ENCODE measurements at places on chromosomes 7 and 10.
A peak's percentile ranks its signal among the peaks of the same experiment; 100 is the strongest.

DNA sequence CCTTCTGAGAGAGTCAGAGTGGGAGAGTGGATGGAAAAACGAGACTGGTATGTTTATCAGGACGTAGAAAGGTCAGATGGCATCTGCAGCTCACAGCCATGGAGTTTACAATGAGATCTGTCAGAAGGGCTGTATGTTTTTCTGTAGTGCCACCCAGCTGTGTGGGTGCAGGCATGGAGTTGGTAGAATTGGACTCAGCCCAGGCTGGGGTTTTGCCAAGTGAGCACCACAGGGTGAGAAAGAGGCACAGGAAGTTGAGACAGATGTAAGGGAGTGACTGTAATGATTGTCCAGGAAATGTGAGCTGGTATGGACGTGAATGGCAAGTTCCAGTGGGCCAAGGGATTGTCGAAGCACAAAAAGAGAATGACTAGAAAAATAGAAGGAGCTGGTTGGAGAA is 9.1 kb upstream of the ZYX start:
- peak; percentile 60 for DNase-seq

GRCh38 chr10:131452926-131453720 is 141.6 kb upstream of the TCERG1L start:
- DNase-seq, result no peak

DNA sequence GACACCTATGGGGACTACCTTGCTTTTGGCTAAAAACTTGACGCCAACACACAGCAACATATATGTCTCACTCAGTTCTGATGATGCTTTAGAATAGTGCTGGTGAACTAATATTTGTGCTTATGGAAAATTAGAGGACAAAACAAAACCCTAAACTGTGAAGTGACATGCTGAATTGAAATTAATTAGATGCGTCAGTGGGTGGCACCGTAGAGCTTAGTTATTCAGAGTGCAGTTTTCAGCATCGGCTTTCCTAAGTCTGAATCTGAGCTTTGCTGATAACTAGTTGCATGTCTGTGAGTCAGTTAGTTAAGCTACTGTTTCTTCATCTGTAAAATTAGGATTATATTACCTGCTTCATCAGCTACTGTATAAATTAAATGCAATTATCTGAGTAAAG is 245.0 kb upstream of the SORCS1 start:
- DNase-seq, result no peak

DNA sequence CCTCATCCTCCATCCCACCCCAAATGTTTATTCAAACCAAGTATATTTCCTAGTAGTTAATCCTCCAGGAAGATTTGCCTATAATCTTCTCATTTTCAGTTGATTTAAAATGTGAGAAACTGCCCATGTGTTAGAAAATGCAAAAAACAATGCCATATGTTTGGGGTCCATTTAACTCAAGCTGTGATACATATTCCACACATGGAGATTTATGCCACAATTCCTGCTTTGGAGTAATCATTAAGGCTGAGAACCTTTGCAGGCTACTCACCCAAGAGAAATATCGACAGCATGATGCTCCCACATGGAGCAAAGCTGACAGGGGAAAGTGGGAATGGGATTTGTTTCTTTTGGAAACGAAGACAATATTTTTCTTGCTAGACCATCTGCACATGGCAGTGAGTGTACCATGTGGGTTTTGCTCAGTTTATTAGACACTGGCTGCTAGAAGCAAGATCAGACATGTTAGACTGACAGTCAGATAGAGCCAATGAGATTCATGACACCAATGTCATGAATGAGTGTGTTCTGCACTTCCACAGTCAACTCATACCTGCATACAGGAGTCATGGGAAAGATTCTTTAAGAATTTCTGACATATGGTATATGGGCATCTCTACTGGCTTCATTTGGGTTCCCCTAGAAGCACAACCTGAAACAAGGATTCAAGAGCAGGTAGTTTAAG is 3.4 kb upstream of the GRM8 start:
- no peak for DNase-seq

DNA sequence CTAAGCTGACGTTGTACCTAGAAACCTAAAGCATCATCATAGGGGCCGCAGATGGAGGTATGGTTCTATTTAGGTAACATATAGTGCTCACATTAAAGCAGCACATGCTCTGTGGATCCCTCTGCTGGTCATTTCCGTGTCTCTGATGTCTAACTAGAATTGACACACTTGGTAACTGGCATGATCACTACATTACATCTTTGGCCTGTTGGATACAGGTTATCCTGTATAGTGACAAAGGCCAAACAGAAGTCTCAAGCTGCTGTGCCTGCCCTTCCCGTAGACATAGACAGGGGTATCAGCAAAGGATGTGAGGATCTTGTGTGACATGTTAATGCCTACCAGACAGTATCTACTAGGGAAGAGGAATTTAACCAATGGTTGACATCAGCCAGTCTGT is 51.2 kb downstream of the KIF5B start:
- DNase-seq, result peak; percentile 40

DNA sequence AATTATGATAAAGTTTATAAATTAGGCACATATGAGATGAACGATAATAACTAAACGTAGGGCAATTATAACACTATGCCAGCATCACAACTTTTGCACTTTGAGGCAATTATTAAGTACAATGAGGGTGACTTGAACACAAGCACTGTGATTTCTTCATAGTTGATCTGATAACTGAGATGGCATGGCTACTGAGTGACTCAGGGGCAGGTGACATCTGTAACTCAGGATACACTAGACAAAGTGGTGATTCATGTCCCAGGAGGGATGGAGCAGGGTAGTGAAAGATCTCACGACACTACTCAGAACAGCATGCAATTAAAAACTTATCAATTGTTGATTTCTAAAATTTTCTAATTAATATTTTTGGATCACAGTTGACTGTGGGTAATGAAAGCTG is 98.3 kb upstream of the ARHGAP21 start:
- DNase-seq, result peak; percentile 6

- no peak for DNase-seq
Observed at GRCh38 chr10:71996592-71997371, 32.6 kb downstream of the CHST3 start.

DNA sequence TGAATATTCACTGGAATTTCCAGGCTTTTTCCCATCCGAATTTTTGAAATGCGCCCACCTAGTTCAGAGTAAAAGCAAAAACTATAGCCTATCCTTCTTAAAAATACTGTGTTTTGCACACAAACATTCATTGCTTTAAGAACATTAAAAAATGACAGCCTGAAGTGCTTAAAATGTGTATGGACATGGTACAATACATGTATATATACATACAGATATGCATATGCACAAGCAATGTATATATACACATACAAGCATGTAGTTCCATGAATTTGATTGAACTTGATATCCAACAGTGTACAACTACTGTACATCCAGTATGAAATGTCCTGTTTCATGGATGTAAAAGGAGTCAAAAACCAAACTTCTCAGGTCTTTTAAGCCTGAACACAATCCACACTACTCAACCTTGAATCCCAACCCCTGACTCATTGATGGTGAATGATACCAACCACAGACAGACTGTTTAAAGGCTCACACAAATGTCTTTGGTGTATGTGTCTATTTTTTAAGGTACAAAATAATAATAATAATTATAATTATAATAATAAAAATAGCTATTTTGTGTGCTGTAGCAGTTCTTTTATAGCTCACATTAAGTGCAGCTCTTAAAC is 14.8 kb downstream of the INHBA start:
- DNase-seq, result no peak

DNA sequence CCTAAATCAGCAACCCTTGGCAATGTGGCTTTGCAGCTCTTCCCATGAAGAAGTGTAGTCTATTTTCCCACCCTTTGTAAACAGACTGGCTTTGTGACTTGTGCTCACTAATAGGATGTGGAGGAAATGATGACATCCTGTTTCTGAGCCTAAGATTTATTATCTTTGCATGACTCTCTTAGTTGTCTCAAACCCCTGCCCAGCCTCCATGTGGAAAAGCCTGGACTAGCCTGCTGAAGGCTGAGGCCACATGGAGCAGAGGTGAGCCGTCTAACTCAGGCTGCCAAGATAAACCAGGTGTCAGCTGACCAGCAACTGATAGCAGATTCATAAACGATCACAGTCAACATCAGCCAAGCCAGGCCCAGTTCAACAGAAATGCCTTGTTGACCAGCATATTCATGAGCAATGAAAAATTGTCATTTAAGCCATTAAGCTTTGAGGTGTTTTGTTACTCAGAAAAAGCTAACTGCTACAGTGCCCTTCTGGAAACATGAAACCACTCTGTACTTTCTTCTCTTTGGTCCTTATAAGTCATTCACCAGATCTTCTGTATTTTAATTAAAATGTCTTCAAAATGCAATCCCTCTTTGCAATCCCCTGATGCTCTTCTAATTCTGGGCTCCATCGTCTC is 586.3 kb upstream of the ANKRD30A start:
- DNase-seq, result no peak

DNA sequence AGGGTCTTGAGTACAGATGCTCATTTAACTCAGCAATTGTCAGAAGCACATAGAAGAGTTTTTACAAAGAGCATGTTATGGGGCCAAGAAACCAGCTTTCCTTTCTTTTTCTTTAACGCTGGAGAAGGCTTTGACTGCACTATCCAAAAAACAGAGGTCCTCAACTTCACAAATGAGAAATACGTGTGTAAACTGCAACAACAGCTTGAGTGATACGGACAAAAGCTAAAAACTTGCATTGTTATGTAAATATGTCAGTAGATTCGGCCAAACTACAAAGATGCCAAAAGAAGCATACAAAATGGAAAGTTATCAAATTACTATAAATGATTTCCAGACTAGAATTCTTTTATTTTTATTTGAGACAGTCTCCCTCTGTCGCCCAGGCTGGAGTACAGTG is 62.4 kb upstream of the C10orf90 start:
- DNase-seq, result no peak

GRCh38 chr10:44799966-44800365 is 111.2 kb upstream of the TMEM72 start:
- DNase-seq, result no peak

DNA sequence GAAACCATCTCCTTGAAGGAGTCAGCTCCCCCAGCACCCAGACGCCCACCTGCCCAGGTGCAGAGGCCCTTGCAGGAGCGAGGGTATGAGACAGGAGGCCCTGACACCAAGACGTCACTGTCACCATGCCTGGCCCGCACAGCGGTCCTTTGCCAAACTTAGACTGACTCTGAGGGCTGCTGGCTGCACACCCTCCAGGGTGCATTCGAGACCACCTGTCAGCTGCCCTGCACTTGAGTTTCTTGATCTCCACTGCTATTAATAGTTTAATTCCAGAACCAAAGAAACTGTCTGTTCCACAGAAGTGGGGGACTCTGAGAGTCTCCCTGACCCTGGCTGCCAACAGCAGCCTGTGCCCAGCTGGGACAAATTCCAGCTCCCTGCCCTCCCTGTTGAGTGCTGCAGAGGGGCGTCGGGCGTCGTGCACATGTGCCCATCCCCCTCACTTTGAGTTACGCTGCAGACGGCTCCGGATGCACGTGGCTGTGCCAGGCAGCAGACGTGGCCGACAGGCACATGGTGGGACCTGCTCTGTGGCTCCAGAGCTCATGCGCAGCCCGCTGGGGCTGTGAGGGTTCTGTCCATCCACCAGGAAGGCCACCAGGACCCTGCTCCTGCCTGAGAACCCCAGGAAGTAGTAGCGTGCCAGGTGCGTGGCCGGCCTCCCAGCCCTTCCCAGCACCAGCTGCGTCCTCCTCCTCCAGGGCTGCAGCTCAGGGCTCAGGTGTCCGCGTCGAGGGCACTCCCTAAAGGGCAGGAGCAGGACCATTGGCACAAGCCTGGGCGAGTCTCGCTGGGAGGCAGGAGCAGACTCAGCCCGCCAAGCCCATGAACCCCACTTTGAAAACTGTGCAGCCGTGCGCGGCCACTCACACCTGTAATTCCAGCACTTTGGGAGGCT is 24.8 kb downstream of the ELFN1 start:
- no peak for DNase-seq

DNA sequence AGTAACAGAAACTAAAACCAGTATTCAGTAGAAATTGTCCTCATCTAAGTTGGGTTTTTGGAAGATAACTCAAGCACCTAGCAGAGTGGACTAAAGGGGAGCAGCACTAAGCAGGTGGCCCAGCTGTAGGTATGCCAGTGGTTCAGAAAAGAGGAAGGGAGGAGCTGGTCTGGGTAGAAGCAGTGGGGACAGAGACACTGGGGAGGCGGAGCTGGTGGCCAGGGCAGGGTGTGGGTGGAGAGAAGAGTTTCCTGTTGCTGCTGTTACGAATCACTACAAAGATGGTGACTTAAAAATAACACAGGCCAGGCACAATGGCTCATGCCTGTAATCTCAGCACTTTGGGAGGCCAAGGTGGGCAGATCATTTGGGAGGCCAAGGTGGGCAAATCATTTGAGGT is 136.2 kb downstream of the WDR11 start:
- no peak for DNase-seq

- no peak for DNase-seq
Observed at GRCh38 chr7:90033850-90034249, 120.4 kb upstream of the STEAP1 start.

DNA sequence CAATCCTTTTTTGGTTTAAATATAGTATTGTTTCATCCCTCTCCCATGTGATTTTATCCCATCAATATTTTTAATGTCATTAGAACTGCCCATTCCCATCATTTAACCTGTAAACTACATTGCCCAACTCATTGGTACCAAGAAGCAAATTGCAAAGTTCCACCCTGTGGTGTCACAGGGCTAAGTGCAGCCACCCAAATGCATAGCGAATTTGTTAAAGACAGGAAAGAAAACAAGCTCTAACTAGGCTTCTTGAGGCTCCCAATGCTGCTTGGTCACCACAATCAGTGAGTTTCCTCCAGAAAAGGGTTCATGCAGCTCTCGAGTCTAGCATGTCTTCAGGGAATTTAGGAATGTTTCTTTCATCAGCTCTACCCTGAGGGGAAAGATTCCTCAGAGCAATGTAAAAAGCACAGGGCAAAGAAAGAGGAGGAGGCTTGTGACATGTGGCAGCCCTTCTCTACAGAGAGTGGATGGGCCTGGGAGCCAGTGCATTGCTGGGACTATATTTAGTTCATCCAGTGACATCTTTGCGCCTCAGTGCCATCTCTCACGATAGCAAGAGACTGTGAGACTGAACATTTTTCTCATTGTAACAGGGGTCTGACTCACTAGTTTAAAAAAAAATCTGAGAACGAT is 58.1 kb downstream of the CAV1 start:
- DNase-seq, result no peak

- DNase-seq, result no peak
Observed at GRCh38 chr7:37481722-37482288, 33.1 kb upstream of the ELMO1 start.

GRCh38 chr7:1225441-1226185 is 7.1 kb upstream of the UNCX start:
- peak; percentile 28 for DNase-seq

GRCh38 chr10:100773646-100774045 is 28.3 kb downstream of the PAX2 start:
- DNase-seq, result no peak

GRCh38 chr10:10421071-10421470 is 596.6 kb upstream of the CELF2 start:
- DNase-seq, result no peak
